Hematopoietic multipotent progenitor cell treated with erythropoietin and hydrocortisone succinate and interleukin-3 and kit ligand, for 8 days (in vitro differentiated cells): ENCODE measurements at places on chromosomes 3 and 15.

DNA sequence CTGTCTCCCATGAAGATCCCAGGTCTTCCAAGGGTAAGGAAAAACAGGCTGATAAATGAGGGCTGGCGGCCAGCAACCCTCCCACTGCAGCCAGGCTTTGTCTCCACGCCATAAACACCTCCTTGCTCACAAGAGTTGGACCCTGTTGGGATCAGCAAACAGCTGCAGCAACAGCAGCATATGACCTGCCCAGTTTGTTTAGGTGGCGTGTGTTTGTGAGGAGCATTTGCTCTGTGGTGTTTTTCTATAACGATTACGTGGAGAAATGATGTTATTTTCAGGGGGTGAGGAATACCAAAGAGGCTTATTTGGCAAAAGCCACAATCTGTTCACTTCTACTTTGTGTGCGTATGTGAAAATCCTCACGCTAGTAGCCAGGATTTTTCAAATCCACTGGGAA is 58.5 kb downstream of the RFTN1 start:
- no peak for DNase-seq

- no peak for DNase-seq
These were observed 7.7 kb upstream of the SEC13 start for GRCh38 chr3:10328460-10329071.

DNA sequence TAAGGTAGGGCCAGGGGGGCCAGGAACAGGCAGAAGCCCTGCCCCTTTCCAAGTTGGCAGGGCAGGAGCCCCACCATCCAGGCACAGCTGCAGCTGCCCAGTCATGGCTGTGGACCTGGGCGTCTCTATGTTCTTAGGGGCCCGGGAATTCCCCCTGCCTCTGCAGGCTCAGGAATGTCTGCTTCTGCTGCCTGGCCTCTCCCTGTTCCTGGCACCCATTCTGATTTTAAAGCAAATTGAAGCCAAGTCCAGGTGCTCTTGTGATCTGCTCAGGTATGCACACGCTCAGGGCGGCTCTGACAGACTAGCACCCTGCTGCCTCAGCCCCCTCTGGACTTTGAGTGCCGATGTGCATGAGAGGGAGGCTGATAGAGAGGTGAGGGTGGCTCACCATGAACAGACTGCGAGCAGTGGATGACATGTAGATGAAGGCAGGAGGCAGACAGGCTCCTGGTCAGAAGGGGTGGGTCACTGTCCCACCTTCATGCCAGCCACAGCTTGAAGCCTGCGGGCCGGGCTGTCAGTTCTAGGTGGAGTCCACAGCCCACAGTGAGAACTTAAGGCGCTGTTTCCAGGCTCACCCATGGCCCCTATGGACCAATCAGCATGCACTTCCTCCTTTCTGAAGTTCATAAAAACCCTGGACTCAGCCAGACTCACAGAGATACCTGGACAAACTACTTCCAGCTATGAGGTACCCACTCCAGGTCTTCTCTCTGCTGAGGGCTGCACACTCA is 747.8 kb upstream of the GBE1 start:
- no peak for DNase-seq

GRCh38 chr3:21662403-21662802 is 88.6 kb downstream of the ZNF385D start:
- no peak for DNase-seq

GRCh38 chr3:105564546-105565288 is 198.0 kb downstream of the ALCAM start:
- no peak for DNase-seq

- DNase-seq: no peak
These were observed 228.5 kb downstream of the ZBBX start for GRCh38 chr3:167151636-167152035.

DNA sequence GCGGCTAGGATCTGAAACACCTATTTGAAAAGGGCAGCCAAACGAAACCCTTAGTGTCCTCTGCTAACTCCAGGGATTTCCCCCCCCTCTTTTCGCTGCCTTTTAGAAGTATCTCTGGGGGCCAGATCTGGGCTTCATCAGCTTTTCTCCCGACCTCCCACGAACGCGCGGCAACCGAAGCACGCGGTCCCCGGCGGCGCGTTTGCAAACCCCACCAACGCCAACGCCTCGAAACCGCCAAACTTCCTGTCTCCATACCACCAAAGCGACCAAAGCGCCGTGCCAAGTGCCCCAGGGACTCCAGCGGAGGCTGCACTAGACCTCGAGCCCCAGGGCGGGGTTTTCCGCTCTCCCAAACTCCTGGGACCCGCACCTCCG is 155.8 kb upstream of the FRMD4B start:
- DNase-seq: no peak

DNA sequence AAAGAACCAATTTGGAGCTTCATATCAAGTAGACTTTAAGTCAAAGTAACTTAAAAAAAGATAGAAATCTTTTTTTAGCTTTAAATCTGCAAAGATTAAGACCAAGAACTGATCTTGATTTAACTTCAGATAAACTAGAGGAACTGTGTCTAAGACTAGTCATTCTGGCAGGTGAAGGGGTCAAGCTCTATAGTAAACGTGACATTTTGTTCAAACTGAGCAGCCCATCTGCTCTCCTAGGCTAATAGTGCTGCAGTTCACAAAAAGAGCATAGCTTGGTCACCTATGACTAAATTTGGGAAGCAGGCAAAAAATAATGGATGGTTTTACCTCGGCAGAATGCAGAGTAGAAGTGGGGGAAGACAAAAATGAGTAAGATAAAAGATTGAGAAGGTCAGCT is 168.8 kb upstream of the ALCAM start:
- DNase-seq: no peak

DNA sequence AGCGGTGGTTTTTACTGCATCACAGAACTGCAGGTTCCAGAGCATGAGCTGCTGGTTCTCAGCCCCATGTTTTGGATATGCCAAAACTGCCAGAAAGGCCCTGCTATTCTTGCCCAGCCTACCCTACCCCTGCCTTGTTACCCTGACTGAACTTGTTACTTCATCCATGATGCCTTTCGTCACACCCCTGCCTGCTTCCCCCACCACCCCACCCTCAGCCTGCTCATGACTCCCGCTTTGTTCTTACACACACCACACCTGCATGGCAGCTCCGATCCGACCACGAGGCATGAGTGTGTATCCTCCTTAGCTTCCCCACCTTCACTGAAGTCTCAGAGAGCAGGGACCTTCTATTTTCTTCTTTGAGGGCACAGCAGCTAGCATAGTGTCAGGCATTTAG is 5.1 kb upstream of the TM4SF1 start:
- no peak for DNase-seq

GRCh38 chr3:171525437-171525836 is 65.2 kb upstream of the TNIK start:
- DNase-seq: no peak

- DNase-seq: no peak
These were observed 86.1 kb downstream of the ATP10A start for GRCh38 chr15:25777037-25777436.

- DNase-seq: no peak
These were observed 149.9 kb downstream of the LRRK1 start for GRCh38 chr15:101068961-101069653.
